ENCODE measurements at places on chromosomes 2 and 18. TPM values are rescaled to one million over a fixed set of nuclear protein-coding genes. Genes with fewer than 3 reads are reported as not detected.

Gene TUBA4A
- total RNA-seq: 128 TPM

GRCh38 chr2:124320051-124320688, 295.1 kb downstream of the CNTNAP5 start:
- no peak for DNase-seq

DNA sequence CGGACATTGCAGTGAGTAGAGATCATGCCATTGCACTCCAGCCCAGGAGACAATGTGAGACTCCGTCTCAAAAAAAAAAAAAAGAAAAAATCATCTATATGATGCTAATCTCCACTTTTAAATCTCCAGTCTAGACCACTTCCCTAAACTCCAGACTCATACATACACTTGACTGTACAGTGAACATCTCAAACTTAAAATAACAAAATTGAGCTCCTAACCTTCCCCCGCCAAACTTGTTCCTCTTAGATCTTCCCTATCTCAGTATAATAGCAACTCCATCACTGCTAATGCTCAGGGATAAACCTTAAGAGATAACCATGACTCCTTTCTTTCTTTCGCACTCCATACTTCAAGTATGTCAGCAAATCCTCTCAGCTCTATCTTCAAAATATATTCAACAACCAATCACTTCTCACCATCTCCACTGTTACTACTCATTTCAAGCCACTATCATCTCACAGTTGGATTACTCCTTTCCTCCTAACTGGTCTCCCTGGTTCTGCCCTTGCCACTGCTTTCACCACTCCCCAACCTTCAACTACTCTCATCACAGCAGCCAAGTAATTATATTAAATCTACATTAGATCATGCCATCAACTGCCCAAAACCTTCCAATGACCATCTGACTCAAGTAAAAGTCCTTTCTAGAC, 12.0 kb downstream of the MEMO1 start:
- no peak for DNase-seq

- DNase-seq: no peak
Observed at GRCh38 chr2:100884145-100884621, 64.2 kb downstream of the NPAS2 start.

DNA sequence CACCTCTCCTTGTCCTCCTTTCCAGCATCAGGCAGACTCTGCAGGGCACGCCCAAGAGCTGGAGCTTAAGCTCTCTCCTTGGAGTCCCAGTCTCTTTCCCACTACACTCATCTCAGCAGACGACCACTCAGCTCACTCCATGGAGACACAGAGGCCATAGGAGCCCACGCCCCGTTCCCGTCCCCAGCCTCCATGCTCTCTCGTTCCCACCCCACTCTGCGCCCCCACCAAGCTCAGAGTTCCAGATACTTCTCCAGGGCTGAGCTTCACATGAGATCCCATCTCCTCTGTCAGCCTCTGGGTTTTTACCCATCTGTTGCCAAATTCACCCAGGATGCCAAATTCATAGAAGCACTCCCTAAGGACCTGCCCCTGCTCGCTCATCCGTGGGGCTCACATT, 87.3 kb downstream of the MALT1 start:
- DNase-seq: no peak

DNA sequence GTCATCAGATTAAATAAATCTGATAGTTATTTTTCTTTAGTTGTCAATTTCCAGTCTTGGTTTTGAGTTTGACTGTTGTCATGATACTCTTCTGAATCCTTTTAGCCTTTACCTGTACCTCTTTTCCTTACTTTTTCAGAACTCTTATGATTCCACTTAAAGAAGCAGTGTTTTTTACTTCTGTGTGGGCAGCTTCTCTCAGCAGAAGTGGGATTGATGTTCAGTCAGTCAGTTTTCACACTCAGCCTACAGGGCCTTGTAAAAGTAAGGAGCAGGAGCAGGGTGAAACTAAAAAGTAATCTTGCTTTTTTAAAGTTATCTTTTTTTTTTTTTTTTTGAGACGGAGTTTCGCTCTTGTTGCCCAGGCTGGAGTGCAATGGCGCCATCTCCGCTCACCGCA, 75.1 kb downstream of the HAUS1 start:
- DNase-seq: no peak

DNA sequence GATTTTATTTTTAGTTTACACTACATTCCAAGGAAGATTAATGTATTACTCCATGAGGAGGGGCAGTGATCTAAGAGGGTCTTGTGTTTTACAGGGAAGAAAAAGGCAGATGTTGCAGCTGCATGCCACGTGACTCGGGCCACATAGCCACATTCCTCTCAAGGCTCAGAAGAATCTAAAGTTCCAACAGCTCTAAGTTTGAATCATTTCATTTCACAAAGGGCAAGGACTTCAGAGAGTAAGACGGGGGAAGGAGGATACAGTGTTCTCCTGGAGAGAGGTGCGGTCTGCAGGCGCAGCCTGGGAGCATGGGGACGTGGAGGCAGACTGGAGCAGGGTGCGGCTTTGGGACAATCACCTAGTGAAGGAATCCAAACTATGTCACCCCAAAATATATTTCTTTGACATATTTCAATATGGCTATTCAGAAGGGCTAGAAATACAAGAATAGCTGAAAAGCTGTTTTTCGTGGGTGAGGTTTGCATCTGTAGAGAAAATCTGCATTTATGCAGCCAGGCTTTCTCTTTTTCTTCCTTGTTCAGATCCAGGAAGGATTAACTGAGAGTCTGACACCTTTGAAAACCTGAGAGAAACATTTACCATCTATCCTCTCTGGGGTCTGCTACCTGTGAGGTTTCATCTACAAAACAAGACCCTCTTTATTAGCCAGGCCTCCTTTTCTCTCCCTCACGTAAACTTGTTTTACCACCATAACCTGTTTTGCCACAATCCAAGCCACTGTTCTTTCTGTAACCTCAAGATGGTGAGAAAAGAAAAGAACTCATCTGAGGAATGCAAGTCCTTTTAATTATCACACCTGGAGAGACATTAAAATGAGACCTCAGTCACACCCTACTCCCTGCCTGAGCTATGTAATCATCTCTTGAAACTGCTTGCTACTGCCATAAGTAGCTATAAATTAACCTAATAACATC, 165.1 kb upstream of the NDUFV2 start:
- DNase-seq: peak; percentile 39

DNA sequence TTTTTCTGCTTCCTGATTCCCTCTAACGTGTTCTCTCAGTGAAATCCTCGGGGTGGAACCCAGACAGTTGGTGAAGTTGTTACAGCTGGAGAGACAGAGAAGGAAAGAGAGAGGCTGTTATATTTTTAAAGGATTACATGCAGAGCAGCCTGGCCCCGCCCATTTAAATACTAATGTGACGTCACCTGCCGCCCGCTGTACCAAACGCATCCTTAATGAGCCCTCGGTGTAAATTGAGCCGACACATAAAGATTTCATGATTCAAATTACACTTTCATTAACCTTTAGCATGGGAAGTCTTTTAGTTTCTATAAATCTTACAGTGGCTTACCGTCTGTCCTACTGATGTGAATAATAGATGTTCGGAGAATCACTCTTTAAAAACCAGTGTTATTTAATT, 164.0 kb upstream of the SIX3 start:
- peak; percentile 35 for DNase-seq

GRCh38 chr2:40098786-40099470, 319.9 kb upstream of the THUMPD2 start:
- DNase-seq: no peak

DNA sequence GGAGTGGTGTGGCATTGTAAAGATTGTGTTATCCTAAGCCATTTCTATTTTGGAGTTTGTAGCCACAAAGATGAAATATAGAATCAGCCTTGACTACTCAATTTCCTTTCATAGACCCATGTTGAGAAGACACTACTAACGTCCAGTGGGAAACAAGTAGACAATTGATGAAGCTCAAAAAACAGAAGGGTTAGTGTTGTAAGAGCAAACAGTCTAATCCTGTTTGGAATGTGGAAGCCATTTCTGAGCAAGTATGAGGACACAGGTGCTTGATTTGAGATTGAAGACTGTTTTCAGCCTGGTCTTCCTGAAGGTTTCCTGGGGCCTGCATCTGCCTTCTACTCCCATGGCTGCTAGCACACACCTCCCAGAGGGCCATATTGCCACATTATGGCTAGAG, 29.1 kb downstream of the B3GNT2 start:
- DNase-seq: no peak

DNA sequence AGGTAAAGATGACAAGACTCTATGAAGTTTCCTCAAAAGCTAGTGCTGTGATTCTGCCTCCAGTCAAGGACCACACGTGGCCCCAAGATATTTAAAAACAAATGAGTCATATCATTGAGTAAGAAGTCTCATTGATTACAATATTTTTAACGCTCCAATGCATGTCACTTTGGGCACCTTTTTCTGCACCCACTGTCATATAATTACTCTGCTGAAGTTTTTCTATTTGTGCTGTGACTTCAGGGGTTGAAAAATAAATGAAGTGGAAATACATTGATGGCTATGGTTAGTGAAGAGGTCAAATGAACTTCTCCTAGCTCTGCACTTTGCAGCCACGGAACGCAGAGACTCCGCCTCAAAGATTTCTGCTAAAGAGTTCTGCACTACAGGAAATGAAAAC, 344.3 kb upstream of the KYNU start:
- DNase-seq: no peak
